Jurkat, Clone E6-1 (cell line): ENCODE measurements at places on chromosomes 2 and 18.

DNA sequence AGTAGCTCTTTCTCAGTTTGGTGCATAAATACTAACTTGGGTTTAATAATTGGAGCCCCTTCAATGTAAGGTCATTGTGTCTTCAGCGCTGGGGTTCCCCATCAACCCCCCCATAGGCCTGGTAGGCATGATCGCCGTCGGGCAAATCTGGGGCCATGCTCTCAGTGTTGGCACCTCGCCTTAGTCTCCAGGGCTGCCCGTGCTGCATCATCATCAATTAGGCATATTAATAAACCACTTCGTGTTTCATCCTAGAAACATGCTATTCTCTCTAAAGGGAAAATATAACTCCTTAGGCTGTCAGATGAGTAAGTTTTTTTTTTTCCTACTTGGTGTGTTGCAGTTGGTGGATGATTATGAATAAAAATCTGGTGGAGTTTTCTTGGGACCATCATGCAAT lies 96.7 kb upstream of the IL1R2 start:
- no peak for DNase-seq

DNA sequence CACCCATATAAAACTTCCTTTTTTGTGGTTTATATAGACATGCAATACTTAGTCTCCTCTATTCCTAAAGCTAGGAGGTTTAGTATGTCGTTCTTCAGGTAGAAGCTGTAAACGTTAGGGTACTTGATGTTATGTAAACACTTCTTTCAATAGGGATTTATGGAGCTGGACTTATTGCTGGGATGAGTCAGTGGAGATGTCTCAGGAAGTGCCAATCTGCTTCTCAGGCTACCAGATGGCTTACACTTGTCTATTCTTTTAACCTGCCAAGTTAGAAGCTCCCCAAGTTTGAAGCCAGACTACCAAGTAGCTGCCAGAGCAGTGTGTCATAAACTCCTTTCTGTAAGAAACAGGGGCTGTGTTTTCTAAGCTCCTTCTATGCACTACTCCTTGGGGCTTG lies 756.5 kb upstream of the LRRTM1 start:
- DNase-seq, result no peak

DNA sequence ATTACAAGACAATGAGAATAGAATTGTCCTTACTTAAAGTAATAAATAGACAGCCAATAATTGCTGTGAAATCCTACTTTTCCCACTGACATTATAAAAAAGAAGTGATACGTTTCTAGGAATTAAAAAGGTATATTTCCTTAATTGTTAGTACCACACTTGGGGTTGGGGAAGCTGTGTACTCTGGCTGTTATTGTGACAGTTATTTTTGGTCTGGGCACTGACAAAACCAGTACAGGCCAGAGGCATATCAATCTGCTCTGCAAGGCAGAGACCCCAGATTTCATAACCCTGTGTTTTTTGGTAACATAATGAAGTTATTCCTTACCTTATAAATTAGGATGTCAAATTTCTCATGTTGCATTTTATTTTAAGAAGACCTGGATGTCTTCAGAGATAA lies 66.5 kb downstream of the RAB10 start:
- no peak for DNase-seq

- DNase-seq, result no peak
These were observed 300.9 kb upstream of the FBXO11 start for GRCh38 chr2:48207201-48207641.

GRCh38 chr2:217724471-217724870 lies 278.3 kb downstream of the TNS1 start:
- DNase-seq, result no peak

GRCh38 chr18:75304678-75305557 lies 94.3 kb downstream of the TSHZ1 start:
- DNase-seq, result no peak

- no peak for DNase-seq
These were observed 42.5 kb downstream of the PTPRM start for GRCh38 chr18:7609617-7610016.

GRCh38 chr2:178404368-178404767 lies 46.6 kb downstream of the PRKRA start:
- DNase-seq, result no peak

DNA sequence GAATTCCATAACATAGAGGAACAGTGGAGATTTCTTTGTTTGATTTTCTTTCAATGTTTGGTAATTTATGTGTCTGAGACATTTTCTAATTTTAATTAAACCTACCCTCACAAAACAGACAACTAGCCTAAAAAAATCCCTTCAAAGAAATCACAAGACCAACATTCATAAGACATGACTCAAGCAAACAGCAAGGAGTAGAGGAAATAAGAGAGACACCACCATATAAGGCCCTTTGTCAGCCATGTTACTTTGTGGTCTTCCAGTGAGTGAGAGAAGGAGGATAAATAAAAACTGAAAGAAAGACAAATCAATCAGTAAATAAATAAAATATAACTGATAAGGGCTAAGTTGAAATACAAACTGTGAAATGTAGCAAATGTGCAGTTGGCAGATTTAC lies 830.8 kb upstream of the SLC39A10 start:
- DNase-seq, result no peak

GRCh38 chr2:15792331-15792730 lies 148.0 kb upstream of the MYCN start:
- DNase-seq, result no peak

GRCh38 chr2:176682278-176682677 lies 413.0 kb downstream of the MTX2 start:
- no peak for DNase-seq

DNA sequence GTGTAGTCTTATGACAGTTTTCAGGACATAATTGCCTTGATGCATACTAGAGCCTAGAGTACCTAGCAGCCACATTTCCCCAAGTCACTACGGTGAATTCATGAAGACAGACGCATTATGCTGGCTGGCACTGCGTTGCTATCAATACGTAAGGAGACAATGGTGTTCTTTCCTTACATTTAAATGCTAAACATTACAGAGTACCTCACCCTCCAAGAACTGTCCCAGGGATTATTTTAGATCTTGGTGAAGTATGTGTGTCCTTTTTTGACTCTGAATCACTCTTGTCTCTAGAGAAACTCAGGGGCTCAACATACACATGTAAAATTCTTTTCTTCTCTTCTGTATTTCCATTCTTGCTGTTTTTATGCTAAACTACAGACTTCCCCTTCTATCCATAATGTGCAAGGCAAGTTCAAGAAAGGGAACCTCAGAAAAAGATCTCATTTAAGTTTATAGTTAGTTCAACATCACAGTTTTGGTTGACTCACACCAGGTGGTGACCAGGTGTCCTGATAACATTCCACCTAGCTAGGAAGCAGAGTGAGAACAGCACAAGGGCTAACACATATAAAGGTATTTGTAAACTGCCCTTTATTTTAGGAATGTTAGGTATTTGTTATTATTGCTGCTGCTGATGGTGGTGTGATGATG lies 212.4 kb upstream of the HNRNPA3 start:
- DNase-seq, result no peak

DNA sequence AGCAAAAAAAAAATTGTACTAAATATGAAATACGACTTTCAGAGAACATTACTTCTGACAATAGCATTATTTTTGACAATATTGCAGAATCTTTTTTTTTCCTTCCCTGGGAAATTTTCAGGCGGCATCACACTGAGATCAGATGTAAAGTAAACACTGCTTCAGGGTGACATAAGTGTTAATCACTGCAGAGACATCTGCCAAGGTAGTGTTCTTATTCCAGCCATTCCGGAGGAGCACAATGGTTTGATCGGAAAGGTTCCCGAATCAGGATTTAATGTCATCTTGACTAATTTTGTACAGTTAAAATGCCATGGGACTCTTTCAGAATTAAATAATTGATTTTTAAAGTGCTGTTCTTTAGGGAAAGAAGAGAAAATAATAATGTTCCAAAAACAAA lies 56.7 kb upstream of the ZNF236 start:
- DNase-seq, result no peak

DNA sequence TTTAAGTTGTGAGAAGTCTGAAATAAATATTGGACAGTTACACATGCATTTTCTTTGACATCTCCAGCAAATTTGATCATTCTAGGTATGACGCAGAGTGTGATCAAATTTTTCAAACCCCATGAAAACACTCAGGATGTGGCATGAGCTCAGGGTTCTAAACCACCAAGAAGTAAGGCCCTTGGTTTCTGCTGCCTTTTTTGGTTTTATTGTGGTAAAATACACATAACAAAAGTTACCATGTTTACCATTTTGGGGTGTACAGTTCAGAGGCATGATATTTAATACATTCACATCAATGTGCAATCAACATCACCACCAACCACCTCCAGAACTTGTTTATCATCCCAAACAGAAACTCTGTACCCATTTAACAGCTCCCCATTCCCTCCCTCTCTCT lies 64.3 kb upstream of the TTN start:
- peak; percentile 9 for DNase-seq

- peak; percentile 8 for DNase-seq
These were observed 31.2 kb downstream of the SALL3 start for GRCh38 chr18:79010802-79011201.

GRCh38 chr2:95024371-95024770 lies 1.1 kb upstream of the MAL start:
- no peak for DNase-seq

DNA sequence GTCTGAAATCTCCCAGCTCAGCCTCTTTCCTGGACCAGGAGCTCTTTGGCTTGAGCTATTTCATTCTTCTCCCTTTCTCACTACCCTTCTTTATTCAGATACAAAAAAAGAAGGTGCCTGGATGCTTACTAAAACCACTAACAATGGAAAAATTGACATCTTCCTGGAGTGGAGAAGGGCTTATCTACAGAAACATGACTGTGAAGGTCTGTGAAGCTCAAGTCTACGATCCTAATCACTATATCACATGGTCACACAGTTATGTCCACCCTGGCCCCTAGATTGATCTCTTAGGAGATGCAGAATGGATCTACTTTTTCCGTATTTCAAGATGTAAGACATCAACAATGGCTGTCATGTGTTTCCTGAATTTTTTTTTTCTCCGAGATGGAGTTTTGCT lies 5.7 kb upstream of the KRCC1 start:
- DNase-seq, result no peak

DNA sequence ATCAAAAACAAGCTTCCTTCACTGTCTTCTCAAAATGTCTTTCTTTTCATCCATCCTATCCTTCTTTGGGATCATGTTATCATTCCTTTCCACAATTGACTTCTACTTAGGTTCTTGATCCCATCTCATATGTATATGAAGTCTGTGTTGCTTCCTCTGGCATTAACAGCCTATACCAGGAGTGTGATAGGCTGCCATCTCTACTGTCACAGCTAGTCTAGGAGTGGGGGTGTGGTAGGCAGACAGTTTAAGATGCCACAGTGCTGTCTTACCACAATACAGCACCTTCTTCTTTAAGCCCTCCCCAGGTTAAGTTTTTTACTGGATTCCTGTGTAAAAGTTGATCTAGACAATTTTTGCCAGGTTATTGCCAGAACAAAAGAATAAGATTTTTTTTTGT lies 3.7 kb upstream of the HTR2B start:
- DNase-seq, result peak; percentile 27

GRCh38 chr2:68319398-68320117 lies at the start of gene CNRIP1:
Gene CNRIP1, minus strand, starts transcription at chr2:68319949. Its CDS starts 549 bp downstream, at chr2:68319400.
- DNase-seq, result no peak

- no peak for DNase-seq
These were observed 15.8 kb downstream of the HNRNPLL start for GRCh38 chr2:38586931-38587330.

DNA sequence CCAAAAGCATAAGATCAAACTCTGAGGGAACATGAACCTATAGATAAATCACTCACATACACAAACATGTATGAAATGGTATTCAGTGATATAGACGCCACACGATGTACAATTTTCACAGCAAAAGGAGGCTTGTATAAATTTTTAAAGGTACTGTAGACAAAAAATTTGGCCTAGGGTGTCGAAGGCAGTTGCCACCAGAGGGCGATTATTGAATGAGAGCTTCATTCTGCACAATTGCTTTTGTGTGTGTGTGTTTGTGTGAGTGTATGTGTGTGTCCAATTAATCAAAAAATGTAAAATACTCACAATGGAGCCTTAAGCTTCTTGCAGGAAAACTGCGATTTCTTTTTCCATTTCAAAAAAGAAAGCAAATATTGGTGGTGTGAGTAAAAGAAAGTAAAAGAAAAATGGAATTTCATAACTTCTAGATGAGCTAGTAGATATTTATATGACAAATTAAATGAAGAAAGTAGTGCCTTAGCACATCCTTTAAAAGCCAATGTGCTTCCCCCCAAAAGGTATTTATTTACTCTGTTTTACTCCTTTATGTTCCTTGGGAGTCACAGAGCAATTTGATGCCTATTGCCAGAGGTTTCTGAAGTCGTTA lies 800.1 kb downstream of the SATB2 start:
- DNase-seq, result peak; percentile 37

DNA sequence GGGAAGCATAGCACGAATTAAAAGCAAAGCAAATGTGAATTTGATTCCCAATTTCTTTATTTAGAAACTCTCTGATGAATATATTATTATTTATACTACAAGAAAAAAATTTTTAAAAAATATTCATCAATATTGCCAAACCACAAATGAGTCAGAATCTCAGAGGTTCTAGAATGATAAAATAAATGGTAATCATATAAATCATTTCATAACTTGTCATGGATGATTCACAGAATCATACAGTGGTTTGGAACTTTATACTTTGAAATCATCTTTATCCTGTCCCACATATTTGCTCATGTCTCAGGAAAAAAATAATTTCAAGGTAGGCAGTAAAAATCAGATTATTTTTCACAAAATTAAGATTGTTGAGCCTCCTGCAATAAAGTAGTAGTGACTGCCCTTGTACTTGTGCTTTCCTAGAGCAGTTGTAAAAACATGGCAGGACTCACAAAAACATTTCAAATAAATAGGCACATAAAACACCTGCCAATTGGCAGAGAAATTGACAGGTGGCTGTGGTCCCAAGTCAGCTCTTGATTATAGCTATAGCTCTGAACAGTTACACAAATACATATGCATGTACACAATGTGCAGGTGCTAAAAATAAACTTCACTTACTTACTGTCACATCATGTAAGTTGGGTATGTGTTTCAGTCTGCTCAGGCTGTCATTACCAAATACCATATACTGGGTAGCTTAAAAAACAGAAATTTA lies 273.9 kb upstream of the SESTD1 start:
- DNase-seq, result no peak

DNA sequence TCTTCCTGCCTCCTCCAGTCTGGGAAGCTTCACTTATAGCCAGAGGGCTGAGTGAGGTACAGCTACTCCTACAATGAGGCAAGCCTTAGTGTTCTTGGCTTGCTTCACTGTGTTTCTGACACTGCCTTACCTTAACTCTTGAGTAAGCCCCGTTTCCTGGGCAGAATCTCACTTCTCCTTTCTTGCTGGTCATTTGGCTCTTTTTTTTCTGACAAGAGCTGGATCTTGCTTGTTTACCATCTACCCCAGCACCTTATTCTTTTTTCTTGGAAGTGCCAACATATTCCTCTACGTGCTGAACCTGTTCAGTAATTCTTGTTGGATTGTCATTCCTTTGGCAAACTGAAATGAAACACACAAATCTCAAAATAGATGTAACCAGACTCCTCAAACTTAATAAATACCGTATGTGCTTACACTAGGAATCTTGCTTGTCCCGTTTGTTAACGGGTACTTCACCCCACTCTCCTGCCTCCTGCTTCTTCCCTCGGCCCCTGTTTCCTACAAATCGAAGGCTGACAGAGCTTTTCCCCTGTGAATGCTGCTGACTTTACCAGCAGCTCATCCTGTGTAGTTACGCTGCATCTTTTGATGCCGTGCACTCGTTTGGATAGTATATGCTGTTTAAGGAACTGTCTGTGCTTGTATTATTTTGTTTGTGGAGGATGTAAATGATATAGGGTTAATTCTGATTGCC lies 132.2 kb downstream of the FMNL2 start:
- no peak for DNase-seq

GRCh38 chr2:164842624-164842966 lies 972 bp upstream of the COBLL1 start:
- no peak for DNase-seq

- DNase-seq, result no peak
These were observed 87.9 kb downstream of the INHBB start for GRCh38 chr2:120433816-120434290.
